ENCODE measurements at places on chromosomes 4 and X.

- DNase-seq = peak; percentile 18
Observed at GRCh38 chr4:37889849-37890800, 759 bp upstream of the TBC1D1 start.

DNA sequence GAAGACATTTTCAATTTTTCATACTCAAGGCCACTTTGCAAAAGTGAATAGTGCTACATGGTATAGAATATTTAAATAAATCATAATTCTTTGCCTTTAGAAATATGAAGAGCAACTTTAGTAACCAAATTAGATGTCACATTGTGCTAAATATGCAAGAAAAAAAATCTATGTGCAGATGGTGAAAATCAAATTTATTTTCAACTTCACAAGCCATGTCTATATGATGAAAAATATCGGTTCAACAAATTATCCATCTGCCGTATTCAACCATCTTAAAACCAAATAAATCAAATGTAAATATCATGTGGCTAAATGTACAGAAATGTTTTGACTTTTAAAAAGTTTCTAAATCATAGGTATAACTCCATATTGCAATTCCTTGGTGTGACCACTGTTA, 398.2 kb downstream of the PABPC4L start:
- no peak for DNase-seq

- DNase-seq = no peak
Observed at GRCh38 chr4:106048250-106048971, 153.1 kb downstream of the NPNT start.

- DNase-seq = no peak
Observed at GRCh38 chr4:2686379-2687265, 69.5 kb downstream of the TNIP2 start.

GRCh38 chrX:50211510-50211909, 6.9 kb downstream of the CCNB3 start:
- no peak for DNase-seq

GRCh38 chrX:119229253-119229615, 6.9 kb upstream of the PGRMC1 start:
- no peak for DNase-seq
